ENCODE measurements at places on chromosomes 6 and 20.

DNA sequence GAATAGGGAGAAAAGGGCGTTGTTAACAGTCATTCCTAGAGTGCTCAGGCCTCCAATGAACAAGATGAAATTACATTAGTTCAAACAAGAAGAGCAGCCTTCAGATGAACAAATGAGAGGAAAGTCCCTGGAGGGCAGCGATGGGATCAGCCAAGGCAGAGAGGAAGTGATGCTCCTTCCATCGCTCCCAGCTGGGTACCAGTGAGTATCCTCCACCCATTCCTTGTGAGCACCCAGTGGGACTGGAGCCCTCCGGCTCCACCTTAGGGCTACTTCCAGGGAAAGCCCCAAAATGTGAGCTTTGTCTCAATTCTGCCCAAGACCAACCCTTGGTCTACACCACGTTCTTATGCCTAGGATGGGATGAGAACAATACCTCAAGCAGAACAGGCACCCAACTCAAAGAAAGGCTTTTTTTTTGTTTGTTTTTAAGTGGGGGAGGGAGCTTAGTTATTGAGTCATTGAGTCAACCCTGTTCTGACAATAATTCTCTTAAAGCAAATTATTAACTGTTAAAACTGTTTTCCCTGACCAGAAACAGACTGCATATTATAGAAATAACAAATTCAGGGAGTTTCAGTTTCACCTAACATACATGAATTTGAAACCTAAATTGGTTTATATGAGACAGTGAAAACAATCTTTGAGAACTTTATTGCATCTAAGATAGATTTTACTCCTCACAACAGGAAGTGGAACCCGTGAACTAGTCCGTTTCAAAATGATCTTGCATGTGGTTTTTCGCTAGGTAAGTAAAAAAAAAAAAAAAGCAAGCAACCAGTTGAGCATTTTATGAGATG, 106.9 kb downstream of the IPCEF1 start:
- no peak for DNase-seq

DNA sequence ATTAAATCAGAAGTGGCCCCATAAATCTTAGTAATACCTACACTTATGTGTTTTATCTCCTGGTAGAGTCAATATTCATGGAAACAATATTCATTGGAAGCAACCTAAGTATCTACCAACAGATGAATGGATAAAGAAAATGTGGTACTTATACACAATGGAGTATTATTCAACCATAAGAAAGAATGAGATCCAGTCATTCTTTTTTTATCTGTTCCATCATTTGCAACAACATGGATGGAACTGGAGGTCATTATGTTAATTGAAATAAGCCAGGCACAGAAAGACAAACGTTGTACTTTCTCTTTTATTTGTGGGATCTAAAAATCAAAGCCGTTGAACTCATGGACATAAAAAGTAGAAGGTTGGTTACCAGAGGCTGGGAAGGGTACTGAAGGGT, 268.5 kb downstream of the ZFAND3 start:
- no peak for DNase-seq

GRCh38 chr20:17635332-17636244, 46.5 kb downstream of the RRBP1 start:
- DNase-seq, result no peak

- no peak for DNase-seq
Observed at GRCh38 chr6:149440735-149441671, 40.9 kb downstream of the SUMO4 start.

GRCh38 chr20:31704225-31705119, 18.2 kb downstream of the BCL2L1 start:
- DNase-seq, result no peak

DNA sequence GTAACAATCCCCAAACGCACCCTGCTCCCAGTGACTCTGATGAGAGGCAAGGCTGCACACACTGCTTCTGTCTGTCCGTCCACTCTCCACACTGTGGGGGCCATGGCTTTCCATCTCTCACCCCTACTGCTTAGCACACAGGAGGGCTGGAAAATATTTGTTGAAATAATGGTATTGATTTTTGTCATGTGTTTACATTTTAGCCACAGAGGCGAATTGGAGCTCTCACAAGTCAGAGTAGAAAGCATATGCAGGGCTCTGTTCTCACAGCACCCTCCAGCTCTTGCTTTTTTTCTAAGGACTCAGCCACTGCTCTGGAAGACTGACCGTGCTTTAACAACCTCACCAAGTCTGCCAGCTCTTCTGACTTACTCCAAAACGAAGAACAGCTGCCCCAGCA, 273.8 kb downstream of the GMDS start:
- DNase-seq, result no peak

DNA sequence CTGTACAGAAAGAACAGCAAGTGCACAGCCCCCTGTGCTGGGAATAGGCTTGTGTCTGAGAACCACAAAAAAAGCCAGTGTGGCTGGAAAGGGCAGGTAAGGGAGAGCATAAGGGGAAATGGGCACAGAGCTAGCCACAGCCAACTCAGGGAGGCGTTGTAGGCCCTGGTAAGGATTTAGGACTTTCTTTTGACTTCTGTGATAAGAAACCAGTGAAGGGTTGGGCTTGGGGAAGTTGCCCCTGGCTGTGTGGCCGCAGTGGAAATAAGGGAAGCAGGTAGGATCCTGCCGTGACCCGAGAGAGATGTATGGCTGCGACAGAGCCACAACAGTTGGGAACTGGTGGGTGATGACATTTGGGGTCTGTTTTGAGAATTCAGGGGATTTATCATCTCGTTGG, 30.0 kb upstream of the PHACTR2 start:
- no peak for DNase-seq

GRCh38 chr6:126107475-126108166, 121.3 kb downstream of the TRMT11 start:
- no peak for DNase-seq

GRCh38 chr6:137044366-137045221, at the start of gene IL20RA:
Gene IL20RA (minus strand): TSS chr6:137044965. CDS start chr6:137044728, 237 bp downstream.
- no peak for DNase-seq

DNA sequence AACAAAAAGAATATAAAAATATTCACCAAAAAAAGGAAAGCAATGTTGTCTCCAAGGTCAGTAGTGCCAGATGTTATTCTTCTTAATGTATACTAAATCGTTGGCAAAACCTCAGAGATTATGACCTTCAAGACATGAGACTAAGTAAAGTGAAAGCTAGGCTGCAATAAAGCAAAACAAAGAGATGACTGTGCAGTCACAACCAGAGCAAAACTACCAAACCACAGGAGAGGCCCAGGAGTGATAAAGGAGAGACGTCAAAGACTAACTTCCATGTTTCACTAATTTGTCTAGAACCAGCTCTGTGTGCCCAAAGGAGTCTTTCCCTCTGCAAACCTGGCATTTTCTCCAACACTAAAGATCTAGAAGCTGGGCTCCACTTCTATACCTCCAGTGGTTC, 155.9 kb upstream of the POU3F2 start:
- DNase-seq, result no peak

GRCh38 chr20:36400909-36401735, 95.0 kb downstream of the DLGAP4 start:
- DNase-seq, result no peak

DNA sequence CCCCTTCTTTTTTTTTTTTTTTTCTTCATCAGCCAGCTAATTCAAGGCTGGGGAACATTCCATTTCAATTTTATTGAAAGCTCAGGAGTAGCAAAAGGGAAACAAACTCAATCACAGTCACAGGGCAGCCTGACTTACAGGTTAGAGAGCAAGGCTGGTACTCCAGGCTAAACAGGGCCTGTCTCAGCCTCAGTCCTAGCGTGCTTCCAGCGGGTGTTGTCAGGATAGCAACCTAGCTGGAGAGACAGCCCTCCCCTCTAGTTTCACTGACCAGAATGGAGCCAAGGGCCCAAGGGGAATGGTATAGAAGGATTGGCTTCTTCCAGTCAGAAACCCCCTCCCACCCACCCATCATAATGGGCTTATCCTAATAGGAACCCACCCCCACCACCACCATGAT, 132.9 kb downstream of the PXDC1 start:
- no peak for DNase-seq

DNA sequence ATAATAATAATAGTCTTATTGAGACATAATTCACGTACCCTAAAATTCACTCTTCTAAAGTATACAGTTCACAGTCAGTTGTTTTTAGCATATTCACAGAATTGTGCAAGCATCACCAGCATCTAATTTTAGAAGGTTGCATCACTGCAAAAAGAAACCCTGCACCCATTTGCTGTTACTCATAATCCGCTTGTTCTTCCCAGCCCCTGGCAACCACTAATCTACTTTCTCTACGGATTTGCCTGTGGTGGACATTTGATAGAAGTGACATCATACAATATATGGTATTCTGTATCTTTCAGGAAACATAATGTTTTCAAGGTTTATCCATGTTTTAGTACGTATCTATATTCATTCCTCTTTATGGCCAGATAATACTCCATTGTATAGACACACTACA, 41.5 kb upstream of the FAM184A start:
- DNase-seq, result no peak

DNA sequence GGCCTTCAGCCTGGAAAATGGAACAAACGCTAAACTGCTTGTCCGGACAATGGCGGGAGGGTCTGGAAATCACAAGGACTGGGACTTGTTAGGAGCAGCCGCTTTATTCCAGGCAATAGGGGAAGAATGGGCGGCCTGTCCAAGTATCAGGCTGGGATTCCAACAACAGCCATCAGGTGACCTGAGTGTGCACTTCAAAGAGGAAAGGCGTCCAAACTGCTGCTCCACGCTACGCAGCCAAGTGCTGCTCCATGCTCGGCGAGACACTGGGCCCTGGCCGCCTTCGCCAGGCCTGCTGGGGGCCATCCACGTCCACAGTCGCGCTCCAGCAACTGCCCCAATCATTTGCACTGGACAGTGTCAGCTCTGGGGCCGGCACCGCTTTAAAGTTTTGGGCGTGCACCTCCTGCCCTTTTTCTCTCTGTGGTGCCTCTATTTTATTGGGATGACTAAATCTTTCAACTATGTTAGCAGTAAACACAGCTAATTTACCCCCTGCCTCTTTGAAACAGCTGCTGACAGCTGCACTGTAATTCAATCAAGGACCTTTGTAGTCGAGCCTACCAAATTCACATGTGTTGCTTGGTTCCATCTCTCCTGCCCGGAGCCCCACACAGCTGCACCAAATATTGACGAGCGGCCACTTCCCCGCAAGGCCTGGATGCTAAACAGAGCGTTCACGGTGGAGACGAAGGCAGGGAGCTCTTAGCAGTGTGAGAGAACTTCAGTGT, 98.3 kb downstream of the BMP7 start:
- DNase-seq, result no peak

GRCh38 chr6:132058975-132059374, 107.8 kb upstream of the CCN2 start:
- no peak for DNase-seq

GRCh38 chr6:11324453-11325015, 92.1 kb upstream of the NEDD9 start:
- no peak for DNase-seq

DNA sequence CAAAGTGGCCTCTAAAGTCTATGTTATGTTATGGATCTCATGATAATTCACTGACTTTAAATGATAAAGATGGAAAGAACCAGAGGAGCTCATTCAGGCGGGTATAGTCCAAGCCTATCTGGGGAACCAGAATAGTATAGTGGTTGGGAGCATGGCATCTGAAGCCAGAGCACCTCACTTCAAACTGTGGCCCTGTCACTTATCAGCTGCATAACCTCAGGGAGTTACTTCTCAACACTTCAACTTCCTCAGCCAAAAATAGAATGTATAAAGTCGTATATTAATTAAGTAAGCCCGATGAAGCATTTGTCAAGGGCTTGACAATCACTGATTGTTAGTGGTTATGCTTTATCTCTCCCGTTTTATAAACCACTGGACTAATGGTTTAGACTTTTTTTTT, 112.7 kb downstream of the RTN4IP1 start:
- DNase-seq, result no peak

- DNase-seq, result no peak
Observed at GRCh38 chr20:12030470-12030869, 112.8 kb downstream of the BTBD3 start.

DNA sequence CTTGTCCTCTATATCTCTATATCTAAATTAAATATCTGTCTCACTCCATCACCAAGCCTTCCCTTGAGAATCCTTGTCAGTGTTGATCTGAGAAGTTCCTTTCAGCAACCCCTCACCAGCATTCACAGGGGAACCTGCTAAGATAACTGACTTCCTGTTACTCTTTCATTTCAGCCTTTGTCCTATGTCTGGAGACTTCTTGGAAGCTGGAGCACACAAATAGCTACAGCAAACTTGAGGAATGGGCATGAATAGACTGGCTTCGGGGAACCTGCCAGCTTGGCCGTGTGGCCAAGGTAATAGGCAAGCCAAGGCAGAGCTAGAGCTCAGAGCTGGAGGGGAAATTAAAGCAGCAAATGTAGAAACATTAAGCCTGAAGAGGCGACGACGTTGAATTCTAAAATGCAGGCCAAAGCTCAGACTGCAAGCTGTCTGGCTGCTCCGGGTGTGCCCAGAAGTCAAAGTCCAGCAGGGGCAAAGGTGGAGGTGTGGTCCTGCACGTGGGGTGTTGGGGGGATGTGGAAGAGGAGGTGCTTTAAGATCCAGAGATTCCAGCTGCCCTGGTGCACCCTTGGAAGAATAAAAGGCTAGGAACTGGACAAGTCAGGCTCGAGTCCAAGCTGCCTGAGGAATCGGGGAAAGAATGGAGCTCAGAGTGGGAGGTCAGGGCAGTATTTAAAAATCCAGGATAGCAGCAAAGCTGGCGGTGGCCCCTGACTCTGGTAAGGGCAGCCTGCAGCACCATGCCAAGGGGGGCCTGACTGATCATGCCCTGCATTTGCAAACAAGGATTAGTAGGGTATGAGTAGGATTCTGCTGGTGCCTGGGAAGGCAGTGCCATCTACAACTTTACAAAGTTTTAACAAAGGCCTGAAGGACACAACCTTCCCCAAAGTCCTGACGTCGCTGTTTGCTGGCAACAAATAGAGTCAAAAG, 185.0 kb upstream of the SGK1 start:
- DNase-seq, result no peak

GRCh38 chr6:72078096-72078495, 191.7 kb downstream of the RIMS1 start:
- no peak for DNase-seq

DNA sequence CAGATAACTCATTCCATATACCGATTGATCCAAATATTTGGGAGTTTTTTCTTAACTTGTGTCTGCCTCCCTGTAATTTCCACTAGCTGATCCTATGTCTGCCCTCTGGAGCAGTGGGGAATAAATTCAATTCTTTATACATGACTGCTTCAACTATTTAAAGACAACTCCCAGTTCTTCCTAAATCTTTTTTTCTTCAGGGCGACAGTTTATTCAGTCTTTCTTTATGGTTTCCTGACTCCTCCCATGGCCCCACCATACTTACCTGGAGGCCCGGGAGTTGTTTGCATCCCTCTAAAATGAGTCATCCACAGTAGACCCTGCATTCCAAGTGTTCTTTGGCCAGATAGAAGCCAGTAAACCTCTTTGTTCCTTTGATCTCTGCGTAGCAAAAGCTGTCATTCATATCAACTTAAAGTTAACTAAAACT, 73.6 kb downstream of the LCA5 start:
- no peak for DNase-seq

GRCh38 chr20:46357030-46357514, 48.8 kb upstream of the CDH22 start:
- no peak for DNase-seq

All from NCI-H187 treated with DMSO at 0.1 percent for 48 hours (cell line).